ENCODE measurements at places on chromosomes 13 and 19.

DNA sequence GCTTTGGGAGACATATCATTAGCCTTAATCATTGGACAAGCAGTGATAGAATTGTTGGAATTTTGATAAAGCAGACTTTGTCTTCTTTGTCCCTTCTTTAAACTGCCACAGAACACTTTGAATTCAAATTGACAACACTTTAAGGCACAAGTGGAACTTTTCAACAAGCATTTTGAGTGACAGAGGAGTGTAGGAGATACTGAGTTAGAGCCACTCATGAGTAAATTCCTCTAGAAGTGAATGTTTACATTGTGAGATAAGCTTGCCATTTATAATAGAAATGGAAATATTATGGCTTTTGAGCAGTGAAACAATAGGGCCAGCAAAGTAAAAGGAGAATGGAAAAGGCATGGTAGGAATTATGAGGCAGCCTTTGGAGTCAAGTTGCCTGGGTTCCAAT, 515.8 kb downstream of the SLITRK6 start:
- DNase-seq = no peak

- DNase-seq = no peak
These were observed 265.1 kb upstream of the DACH1 start for GRCh38 chr13:72132075-72132474.

GRCh38 chr13:49754146-49754545, 38.3 kb downstream of the KPNA3 start:
- no peak for DNase-seq

DNA sequence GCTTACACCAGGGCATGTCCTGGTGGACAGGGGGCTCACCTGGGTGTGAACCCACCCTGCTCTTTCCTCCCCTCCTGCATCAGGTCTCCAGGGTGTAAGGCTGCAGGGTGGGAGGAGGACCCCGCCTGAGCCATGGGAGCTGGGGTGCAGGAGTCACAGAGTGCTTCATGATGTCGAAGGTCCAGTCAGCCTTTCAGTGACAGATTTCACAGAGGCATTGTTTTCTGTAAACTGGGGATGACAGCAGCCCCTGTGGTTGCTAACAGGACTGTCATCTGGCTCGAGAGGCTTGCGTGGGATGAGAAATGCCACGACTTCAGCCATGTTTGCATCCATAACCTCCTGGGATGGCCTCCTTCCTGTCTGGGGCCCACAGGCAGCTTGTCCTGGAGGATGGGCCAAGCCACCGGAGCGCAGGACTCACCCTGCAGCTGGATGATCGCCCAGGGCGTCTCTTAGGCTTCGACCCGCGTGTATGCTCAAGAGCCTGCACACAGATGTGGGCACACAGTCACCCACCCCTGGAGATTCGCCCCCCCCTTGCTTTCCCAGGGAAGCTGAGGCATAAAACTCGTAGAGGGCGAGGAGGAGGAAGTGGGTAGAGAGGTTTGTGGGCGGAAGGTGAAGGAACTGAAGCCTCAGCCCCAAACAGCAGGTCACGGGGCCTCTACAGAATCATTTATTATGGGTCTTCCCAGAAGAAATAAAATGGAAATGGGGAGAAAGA, 4.9 kb downstream of the NANOS3 start:
- DNase-seq = no peak

- DNase-seq = no peak
These were observed 4.9 kb upstream of the KLK15 start for GRCh38 chr19:50838239-50838638.

DNA sequence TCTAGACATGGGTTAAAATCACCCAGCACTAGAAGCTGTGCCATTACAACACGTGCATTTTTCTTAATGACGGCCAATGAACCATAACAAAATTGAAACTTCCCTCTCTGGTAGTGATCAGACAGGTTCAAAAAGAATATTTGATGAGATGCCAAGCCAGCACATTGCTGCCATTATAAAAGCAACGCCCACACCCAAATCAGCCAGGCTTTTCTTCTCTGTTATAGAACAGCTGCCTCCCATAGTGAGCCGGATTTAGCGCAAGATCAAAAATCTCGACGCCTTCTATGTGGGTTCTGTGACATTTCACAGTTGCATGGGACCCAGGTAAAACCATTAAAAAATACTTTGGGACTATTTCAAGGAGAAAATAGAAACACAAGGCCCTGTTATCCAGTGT, 1158.0 kb downstream of the EFNB2 start:
- DNase-seq = no peak

- no peak for DNase-seq
These were observed 2.0 kb downstream of the GPR12 start for GRCh38 chr13:26758496-26759157.

DNA sequence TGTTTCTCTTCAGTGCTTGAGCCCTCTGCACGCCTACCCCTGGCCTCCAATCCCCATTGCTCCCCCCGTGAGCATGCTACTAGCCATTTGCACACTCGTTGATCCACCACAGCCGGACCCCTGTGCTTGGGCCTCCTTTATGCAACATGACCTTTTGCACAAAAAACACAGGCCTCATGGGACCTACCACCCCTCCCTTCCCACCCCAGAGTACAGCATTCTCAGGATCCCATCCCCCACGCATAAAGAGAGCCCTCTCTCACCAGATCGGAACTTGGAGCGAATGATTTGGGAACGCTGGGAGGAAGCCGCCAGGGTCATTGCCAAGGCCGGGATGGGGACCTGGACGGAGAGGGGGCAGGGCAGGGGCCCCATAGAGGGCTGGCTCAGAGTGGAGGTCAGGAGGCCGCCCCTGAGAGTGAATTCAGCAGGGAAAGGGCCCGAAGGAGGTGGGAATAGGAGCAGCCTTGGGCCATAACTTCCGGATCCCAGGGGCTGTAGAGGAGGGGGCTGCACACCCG, 754 bp downstream of the MAMSTR start:
- no peak for DNase-seq

GRCh38 chr13:23440821-23441618, 7.5 kb upstream of the SACS start:
- no peak for DNase-seq

DNA sequence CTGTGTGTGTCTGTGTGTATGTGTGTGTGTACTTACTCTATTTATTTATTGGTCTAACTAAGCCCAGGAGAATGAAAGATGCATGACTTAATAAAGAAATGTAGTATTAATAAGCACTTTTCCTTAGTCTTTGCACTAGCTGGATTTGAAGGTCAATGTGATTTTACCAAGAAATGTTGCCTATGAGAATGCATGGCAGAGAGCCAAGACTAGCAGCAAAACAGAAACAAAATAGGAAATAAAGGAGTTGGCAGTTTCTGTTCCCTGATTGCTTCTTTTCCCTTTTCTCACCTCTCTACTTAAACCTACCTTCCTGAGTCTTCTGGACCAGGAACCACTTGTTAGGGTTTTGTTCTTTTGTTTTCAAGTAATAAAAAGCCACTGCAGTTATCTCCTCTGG, 286.1 kb downstream of the KCTD12 start:
- DNase-seq = no peak

- no peak for DNase-seq
These were observed 6.1 kb upstream of the ECH1 start for GRCh38 chr19:38837656-38838121.

DNA sequence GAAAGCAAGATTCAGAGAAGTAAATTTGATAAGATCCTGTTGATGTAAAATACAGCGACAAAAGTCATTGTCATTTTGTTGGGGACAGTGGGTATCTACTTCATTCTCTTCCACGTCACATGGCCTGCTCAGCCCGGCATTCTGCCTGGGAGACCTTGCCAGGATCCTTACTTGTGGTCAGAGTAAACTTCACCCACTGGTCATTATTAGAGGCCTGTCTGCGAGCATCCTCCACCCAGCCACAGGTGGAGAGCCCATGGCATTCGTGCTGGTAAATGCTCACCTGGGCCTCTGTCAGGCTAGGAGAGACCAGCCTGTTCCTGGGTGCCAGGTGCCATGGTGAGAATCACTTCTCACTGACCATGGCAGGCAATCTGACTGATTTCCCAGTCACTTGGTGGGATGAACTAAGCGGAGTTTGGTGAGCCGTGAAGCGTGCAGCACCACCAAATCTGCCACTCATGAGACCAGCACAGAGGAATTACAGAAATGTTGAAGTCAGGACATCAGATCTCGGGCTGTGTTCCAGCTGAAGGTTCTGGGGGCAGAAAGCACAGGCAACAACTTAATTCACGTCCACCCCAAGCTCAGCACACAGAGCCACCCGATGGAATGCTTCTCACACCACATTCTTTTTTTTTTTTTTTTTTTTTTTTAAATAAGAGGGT, 107.0 kb downstream of the SIPA1L3 start:
- DNase-seq = no peak

GRCh38 chr13:36445278-36445677, 13.0 kb downstream of the CCNA1 start:
- DNase-seq = no peak
